ENCODE measurements at places on chromosomes 16 and 17.

- DNase-seq: no peak
These were observed 193.0 kb downstream of the SPECC1 start for GRCh38 chr17:20202141-20202621.

GRCh38 chr17:58756246-58757161, 850 bp downstream of the PPM1E start:
- DNase-seq: no peak

- no peak for DNase-seq
These were observed 92.8 kb upstream of the TNRC6C start for GRCh38 chr17:77865716-77866115.

DNA sequence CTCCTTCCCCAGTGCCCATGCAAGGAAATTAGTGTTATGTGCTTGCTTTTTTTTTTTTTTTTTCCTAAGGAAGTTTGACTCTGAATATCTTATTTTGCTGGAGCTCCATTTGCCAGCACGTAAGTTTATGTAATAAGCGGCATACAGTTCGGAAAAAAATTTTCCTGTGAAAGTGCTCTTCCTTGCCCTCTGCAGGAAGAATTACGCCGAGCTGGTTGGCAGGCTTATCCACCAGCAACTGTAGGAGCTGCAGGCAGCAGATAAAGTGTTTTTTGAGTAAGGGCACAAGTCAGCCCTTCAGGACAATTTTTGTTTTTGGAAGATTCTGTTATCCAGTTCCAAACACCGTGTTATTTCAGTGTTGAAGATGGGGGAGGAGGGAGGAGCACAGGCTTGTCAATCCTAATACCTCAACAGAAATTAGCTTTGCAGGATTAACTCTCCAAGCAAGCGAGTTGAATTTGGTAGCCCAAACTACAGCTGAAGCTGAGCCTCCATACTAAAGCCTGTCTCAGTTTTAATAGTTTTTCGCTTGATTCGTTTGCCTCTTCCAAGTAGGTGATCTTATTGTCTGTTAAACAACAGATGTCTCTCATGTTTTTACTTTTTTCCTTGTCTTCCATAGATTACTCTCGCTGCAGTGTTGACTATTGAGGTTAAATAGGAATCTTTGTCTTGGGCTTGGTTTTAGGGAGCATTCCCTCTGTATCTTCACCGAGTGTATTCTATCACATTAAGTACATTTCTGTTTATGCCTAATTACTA, 1.1 kb downstream of the SPECC1 start:
- DNase-seq: no peak

- DNase-seq: no peak
These were observed 37.5 kb downstream of the LGALS9 start for GRCh38 chr17:27668488-27668823.

- DNase-seq: no peak
These were observed 16.8 kb upstream of the PLLP start for GRCh38 chr16:57301126-57301817.

GRCh38 chr16:24009098-24009497, 173.3 kb downstream of the PRKCB start:
- no peak for DNase-seq

DNA sequence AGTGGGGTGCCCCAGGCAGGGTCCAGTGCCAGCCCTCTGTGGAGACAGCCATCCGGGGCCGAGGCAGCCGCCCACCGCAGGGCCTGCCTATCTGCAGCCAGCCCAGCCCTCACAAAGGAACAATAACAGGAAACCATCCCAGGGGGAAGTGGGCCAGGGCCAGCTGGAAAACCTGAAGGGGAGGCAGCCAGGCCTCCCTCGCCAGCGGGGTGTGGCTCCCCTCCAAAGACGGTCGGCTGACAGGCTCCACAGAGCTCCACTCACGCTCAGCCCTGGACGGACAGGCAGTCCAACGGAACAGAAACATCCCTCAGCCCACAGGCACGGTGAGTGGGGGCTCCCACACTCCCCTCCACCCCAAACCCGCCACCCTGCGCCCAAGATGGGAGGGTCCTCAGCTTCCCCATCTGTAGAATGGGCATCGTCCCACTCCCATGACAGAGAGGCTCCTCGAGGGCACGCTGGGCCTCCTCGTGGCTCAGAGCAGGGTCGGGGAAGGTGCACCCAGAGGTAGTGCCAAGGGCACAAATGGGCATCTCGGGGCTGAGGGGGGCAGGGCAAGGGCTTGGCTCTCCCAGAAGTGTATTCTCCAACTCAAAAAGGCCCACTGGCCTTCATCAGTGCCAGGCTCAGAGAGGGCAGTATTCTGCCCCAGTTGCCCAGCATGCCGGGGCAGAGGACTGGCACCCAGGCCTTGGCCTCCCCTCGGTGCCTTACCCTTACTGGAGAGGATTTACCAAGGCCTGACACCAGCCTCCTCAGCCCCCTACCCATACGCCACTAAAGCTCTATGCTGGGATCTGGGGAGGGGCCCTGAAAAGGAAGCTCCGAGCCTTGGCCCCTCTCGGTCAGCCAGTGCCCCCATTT, at the start of gene CDH5:
Gene CDH5 (plus strand): TSS at position 259 of the 867 bp plus-strand sequence. CDS start 12,647 bp downstream, outside the sequence.
- no peak for DNase-seq

- DNase-seq: no peak
These were observed 27.3 kb upstream of the STH start for GRCh38 chr17:45971698-45972141.

- no peak for DNase-seq
These were observed 1.1 kb downstream of the SYT17 start for GRCh38 chr16:19169082-19169639.

DNA sequence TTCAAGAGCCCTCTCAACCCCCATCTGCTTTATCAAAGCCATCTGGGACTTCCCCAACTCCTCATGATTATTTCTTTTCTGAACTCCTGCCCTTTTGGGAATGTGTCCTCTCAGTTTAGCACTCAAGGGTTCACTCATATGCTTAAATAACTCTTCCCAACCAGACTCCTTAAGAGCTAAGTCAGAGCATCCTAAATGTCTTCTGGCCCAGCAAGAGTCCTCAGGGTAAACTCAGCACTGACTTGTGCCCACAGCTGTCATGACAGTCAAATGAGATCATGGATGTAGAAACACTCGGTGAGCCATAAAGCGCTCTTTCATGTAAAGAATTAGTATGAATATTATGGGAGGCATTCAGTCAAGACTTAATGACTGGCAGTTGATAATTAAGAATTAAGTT, 85.9 kb downstream of the TEX14 start:
- no peak for DNase-seq

DNA sequence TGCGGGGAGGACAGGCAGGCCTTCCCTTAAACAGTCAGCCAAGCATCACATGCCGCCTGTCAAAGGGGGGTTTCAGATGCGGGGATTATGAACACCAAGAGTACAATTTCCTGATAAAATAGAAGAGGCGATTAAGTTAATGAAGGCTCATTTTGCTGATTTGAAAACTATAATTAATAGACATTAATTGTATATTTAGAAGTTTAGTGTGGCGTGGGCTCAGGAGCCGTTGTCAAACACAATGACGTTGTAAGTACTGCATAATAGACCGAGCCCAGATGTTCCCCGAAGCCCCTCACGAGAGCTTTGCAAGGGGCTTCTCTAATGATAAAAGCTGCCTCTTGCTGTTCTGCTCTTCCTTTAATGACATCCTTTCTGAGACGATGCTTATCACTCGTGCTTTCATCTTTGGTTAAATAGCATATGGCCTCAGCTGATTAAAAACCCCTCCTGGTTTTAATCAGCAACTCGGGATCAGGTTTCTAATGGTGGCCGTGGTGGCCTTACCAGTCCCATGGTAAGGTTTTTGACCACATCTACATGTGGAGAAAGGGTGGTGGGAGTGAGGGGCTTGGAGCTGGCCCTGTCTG, 28.2 kb downstream of the SNX20 start:
- DNase-seq: no peak

DNA sequence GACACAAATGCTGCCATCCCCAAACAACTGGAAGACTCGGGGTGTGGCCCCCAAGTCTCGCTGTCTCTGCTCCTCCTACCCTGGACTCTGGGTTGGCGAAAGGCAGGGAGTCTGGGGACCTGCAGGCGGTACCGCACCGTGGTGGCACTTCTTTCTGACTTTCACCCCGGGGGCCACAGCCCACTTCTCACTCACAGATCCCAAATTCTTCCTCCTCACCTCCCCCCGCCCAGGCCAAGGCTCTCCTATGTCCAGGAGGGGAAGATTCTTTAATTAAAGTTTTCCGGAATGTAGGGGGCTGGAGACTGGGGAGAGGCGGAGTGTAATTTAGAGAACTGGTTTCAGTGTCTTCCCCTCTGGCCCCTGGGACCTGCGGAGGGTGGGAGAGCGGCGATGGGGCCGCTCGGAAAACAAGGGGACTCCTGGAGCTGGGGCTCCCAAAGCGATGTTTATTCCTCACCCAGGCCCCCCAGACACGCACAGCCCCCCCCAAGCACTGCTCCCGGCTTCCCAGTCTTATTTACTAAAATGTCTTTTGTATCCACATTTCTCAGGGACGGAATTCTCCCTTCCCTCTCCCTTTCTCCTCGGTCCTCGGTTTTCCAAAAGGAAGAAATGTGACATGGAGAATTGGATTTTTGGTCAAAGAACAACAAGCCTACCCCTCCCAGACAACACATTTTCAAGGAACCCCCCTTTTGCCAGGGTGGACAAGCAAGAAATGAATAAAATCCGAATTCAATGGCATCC, 1.2 kb downstream of the WNT3 start:
- DNase-seq: no peak

DNA sequence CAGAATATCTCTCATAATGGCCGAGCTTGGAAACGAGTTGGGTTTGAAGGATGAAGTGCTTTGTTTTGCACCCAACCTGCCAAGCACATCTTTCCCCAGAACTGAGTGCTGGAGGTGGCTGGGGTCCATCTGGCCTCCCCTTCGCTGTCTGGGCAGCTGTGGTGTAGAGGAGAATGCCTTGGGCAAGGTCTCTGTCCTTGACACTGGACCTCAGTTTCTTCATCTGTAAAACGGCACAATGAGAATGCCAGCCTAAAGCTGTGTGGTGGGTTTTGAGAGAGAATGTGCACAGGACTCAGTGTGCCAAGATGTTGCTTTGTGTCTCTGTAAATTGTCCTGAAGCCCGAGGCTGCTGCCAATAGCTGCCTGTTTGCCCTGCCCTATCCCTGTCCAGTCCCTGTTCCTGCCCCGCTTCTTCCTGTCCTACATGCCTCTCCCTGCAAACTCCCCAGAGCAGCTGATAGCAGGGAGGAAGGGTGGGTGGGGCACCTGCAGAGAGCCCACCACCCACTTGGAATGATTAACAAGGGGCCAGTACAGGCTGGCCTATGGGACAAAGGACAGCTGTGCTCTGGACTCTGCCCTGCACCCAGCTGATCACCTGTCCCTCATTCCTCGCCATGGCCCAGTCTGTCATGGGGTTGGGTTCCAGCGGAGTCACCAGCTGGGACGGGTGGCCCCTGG, 15.3 kb downstream of the LASP1 start:
- DNase-seq: no peak

- DNase-seq: no peak
These were observed 1.8 kb downstream of the TMEM95 start for GRCh38 chr17:7356756-7357155.

DNA sequence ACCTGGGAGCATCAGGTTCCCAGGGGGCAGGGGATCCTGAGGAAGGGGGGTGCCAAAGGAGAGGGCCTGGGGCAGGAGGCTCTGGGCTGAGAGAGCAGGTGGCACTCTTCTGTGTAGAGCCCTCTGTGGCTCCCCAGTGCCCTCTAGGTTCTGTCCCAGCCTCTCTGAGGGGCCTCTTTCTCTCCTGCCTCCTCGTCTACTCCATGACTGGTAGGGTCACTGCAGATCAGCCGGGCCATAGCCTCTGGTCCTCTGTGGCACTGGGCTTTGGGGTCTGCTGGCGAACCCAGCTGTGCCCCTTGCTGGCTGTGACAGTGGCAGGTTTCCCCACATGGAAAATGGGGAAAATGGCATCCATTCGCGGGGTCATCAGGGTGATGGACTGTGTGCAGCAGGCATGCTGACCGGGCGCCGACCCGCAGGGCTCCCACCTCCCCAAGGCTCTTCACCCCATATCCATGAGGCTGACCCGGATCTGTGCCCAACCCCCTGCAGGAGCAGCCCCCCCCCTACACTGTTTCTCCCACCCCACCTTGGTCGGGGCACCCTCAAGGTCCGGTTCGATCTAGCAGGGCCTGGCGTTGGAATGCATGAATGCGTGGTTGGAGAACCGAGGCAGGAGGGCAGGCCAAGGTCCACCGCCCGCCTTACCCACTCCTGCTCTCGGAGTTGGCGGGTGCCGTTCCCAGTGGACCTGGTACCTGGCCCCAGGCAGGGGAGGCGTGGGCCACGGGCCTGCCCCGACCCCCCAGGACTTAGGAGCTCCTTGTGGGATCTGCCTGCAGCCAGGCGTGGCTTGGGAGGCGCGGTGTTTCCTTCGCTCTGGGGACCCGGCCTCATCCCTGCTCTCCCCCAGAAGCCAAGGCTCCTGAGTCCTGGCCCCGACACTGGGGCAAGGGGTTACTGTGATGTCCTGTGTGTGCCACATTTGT, 6.5 kb downstream of the GLIS2 start:
- DNase-seq: no peak

DNA sequence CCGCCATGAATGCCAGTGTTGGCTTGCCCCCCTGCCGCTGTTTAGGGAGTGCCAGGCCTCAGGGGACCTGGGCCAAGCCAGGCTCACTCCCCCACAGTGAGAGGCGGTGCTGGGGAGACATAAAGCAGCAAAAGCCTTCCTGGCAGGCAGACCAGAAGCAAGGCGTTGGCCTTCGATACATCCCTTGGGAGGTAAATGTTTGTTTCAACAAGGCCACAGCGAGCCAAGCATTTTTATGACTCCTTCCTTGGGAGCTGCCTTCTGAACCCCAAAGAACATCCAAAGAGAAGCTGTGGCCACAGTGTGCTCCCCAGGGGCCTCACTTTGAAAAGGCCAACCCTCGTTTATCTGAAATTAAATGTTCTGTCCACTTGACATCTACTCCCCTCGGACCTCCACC, 119.7 kb upstream of the CIBAR2 start:
- no peak for DNase-seq

DNA sequence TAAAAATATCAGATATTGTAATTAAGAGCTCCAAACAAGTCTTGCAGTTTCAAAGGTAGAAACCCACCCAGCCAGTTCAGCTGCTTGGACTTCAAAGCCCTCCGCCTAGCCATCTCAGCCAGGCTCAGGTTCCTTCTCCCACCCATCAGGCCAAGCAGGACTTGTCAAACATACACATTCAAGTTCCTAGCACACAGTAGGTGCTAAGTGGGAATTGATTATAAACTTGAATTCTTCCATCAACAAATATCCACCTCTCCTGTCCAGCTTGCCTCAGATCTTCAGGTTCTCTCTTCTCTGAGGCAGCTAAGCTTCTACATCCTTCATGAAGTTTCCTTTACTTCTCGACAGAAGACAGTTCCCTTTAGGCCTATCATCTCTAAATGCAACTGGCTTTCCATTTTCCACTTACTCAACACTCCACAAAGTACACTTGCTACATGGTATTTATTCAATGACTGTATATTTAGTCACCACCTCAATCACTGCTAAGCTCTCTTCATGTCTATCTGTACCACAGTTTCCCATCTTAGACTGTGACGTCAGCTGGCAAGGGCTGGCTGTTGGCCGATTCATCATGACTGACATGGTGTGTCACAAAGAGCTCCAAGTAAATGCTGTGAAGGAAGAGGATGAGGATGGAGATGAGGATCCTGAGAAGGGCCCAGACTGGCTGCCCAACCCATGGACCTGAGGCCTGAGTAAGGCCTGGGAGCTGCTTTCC, 13.3 kb upstream of the COG7 start:
- DNase-seq: no peak

All from stimulated activated CD4-positive, alpha-beta T cell treated with anti-CD3 and anti-CD28 coated beads, Interleukin-12 subunit alpha, Interleukin-12 subunit beta, amount 100 ng/mL, for 24 hours (primary cell).